ENCODE measurements at places on chromosomes 1 and 21.

- no peak for DNase-seq
Observed at GRCh38 chr1:15198684-15199083, 45.1 kb downstream of the TMEM51 start.

DNA sequence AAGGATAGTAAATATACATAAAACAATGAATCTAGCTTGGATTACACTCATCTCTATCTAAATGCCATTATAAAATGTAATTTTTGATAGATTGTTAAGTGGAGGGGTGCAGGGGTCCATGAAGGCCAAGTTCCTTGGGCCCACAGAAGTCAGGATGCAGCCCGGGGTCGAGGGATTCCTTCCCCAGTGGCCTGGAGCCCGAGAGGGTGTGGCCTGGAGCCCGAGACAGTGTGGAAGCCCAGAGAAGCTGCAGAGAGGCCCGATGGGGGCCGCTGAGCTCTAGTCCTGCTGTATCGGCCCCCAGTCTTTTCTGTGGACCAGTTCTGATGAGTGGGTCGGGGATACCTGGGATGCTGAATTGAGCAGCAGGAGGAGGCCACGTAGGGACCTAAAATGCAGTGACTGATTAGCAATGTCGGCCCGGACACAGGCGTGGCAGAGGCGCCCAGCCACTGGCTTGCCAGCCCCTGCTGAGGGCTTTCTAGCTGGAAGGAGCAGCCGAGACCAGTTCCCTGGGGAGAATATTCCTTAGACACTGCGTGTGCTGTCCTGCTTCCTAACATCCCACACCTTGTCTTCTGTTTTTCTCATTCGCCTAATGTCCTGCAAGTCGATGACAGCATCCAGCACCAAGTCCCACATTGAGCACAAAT lies 38.9 kb downstream of the UMODL1 start:
- no peak for DNase-seq

GRCh38 chr21:15741510-15741909 lies 11.7 kb downstream of the USP25 start:
- no peak for DNase-seq

DNA sequence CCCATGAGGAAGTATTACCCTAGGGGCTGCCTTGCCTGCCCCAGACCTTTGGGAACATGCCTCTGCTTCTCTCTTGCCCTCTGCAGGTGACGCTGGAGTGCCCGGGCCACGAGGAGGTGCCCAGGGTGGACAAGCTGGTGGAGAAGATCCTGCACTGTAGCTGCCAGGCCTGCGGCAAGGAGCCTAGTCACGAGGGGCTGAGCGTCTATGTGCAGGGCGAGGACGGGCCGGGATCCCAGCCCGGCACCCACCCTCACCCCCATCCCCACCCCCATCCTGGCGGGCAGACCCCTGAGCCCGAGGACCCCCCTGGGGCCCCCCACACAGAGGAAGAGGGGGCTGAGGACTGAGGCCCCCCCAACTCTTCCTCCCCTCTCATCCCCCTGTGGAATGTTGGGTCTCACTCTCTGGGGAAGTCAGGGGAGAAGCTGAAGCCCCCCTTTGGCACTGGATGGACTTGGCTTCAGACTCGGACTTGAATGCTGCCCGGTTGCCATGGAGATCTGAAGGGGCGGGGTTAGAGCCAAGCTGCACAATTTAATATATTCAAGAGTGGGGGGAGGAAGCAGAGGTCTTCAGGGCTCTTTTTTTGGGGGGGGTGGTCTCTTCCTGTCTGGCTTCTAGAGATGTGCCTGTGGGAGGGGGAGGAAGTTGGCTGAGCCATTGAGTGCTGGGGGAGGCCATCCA lies 7.8 kb upstream of the HTR6 start:
- no peak for DNase-seq

GRCh38 chr1:191993549-191993948 lies 164.7 kb upstream of the RGS18 start:
- no peak for DNase-seq

DNA sequence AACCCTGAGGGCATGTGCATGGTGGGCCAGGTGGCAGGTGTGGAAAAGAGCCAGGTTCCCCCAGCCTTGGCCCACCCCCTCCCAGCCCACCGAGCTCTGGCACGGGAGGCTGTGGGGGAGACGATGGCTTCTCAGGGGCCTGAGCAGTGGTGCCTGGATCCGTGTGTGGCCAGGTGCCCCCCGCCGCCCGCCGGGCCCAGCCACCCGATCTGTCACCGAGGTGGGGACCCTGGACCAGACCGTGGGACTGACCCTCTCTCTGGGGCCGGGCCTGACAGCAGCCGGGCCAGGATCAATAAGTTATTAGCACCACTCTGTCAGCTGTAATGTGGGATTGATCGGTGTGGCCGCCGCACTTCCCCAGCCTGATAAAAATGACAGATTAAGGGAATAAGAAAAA lies 13.8 kb downstream of the SAMD11 start:
- no peak for DNase-seq

- DNase-seq, result no peak
Observed at GRCh38 chr1:243414152-243414494, 158.3 kb downstream of the SDCCAG8 start.

DNA sequence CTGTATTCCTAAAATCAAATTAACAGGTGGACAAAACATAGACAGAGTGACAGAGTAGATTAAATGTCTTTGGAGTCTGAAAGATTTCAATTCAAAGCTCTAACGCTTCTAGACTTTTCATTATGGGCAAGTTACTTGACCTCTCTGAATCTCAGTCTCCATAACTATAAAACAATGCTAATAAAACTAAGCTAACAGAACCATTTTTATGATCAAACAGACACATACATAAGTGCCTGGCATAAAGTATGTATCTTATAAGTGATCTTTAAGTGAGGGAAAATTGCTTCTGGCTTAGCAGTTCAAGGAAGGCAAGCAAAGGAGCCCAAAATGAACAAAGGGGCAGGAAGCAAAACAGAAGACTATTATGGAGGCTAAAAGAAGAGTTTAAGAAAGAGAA lies 216.8 kb upstream of the TNR start:
- no peak for DNase-seq

DNA sequence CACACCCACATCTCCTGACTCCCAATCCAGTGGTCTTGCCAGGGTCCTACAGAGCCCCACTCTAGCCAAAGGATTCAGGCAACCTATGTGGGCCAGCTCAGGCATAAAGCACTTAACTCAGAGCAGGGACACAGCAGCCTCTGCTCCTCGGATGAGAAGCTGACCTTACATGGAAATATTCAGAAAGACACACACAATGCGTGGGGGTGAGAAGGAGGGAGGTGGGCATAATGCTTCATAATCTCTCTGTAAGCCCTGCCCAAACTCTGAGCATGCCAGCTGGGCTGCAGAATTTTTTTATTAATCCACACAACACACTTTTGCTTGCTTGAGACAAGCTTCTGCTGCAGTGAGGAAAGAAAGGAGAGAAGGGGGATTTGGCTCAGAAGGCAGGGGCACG lies 21.6 kb downstream of the KCND3 start:
- DNase-seq, result no peak

Measured in T-helper 2 cell (primary cell).